ENCODE measurements at places on chromosomes 3 and 15. TPM values are rescaled to one million over a fixed set of nuclear protein-coding genes. Genes with fewer than 3 reads are reported as not detected.

GRCh38 chr3:25547103-25547502, 117.6 kb downstream of the TOP2B start:
- no peak for DNase-seq

- no peak for DNase-seq
Observed at GRCh38 chr3:19932422-19932821, 1.6 kb downstream of the EFHB start.

DNA sequence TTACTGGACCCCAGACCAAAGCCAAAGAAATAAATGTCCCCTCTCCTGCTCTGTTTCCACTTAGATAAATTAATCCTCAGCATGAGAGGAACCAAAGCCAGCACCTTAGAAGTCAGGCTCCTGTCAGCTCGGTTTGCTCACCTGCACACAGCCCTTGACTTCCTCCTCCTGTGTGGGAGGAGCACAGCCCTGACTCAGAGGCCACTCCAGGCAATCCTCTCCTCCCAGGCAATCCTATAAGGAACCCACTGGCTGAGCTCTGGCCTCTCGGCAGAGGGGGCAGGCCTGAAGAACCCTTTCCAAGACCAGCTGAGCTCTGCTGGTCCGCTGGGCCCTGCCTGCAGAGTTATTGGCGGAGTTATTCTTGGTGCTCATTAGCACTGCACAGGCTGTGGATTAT, 30.8 kb downstream of the LIPC start:
- DNase-seq, result no peak

DNA sequence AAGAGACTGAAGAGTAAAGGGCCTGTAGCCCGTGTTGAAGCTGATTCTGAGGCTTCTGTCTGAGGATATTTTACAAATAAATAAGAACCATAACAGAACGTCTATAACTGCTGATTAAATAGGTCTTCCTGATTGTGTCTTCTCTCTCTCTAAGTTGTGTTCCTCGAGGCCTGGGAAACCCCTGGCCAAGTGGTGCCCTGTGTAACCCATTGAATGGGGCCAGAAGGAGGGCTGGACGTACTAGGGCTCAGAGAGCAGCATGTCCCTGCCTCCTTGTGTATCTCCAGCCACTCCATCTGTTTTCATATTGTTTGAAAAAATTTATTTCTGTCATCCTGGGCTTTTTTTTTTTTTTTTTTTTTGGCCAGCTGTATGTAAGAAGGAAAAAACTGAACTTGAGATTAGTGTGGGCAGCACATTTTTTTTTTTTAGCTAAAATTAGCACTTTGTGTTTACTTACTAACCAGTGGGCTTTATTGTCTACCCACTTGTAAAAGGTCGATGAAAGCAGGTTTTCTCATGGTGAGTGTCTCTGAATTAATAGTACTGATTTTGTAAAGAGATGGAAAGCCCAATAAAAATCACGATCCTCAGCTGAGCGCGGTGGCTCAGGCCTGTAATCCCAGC, 10.7 kb downstream of the DHX30 start:
- no peak for DNase-seq

DNA sequence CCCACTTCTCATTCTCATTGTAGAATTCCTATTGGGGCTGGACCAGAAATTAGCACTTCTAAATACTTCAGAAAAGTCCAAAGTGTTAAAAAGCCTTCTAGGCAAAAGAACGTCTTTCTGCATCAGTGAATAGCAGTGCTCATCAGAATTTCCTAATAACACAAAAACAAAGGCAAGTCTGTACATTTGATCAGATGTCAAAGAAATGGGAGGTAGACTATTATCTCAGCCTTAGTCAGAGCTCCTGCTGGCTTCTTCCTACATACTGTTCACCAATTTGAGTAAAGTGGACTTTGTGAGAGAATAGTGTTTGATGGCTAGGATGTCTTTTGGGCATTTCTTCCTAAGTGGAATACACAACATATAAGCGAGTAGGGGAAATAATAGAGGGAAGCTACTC, 48.7 kb downstream of the FOXB1 start:
- no peak for DNase-seq

DNA sequence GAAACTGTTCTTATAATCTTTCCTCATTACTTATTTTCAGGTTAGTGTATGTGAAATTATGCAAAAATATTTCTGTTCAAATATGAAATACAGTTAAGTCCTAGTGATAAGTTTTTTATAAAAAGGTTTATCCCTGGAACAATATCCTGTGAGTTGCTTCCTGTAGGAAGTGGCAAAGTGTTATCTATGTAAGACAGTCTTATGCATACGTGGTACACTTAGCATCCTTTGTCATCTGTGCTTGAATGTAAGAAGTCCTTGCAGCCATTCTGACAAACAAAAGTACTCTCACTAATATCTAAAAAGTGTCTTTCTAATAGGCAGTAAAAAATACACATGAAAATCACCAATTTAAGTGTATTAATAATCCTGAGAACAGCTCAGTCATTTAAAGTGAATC, 372.5 kb upstream of the BCHE start:
- no peak for DNase-seq

GRCh38 chr3:48594417-48595049, 596 bp downstream of the COL7A1 start:
- DNase-seq, result peak; percentile 19

GRCh38 chr15:25175789-25176615, 221.2 kb downstream of the SNRPN start:
- DNase-seq, result no peak

GRCh38 chr15:80893777-80894176, 95.8 kb downstream of the MESD start:
- no peak for DNase-seq

The PLA2G4E gene
- total RNA-seq, result not detected

The COPG1 gene
- total RNA-seq, result 446 TPM

The SAMMSON gene
- not detected for total RNA-seq

The SAMD7 gene
- not detected for total RNA-seq
